Lower lobe of right lung (tissue), 2 donors: ENCODE measurements at places on chromosomes 13 and 19. TPM values are rescaled to one million over a fixed set of nuclear protein-coding genes. Genes with fewer than 3 reads are reported as not detected.

- DNase-seq, result no peak
Measured at GRCh38 chr13:90866006-90866405, 481.5 kb upstream of the MIR17HG start.

DNA sequence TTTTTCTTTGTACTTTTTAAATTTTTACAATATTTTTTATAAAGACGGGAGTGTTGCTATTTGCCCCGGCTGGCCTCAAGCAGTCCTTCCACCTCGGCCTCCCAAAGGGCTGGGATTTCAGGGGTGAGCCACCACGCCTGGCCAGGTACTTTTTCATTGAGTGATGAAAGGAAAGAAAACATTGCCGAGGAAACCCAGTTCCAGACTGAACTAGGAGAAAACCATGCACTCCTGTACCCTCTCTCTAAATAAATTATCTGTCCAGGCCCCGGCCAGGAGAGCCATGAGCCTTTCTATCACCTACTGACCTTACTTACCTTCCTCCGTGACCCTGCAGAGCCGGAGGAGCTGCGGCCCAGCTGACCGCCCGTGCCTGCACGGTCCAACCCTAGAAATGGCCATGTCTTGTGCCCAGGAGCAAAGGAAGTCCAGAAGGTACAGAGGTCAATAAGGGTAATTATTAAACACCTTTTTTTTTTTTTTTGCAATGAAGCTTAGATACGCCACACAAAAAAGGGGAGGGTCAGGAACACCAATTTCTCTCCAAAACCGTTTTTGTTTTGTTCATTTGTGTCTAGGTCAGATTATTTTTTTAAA is at the start of gene SLC7A9:
Gene SLC7A9, minus strand, starts transcription at position 399 of the 597 bp plus-strand sequence. CDS start 1,233 bp downstream, outside the sequence.
- no peak for DNase-seq

The STARD13 gene
- total RNA-seq, result 61.0 TPM

The URAD gene
- not detected for total RNA-seq

The HSPB6 gene
- total RNA-seq, result 29.4 TPM

The CKM gene
- 0.24 TPM for total RNA-seq

DNA sequence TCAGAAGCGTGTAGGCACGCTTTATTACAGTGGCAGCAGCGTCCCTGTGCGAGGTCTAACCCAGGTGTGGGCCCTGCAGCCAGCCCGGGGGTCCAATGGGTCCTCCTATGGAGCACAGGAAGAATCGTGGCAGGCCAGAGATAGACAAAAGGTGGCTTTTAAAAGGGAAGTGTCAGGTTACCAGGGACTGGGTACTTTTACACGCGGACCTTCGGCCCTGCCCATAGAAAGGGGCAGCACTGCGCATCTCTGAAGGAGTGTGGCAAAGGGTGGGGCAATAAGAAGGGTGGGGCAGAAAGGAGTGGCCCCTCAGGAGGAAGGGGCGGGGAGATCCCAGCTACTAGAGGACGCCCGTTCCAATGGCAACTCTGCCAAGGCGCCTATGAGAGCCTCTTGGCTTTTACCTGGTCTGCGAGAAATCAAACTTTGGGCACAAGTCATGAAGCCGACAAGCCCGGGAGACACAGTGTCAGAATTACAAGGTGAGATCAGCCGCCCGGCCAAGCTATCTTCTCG is 1419.8 kb downstream of the UQCRFS1 start:
- DNase-seq, result peak; percentile 87

The C1QTNF9 gene
- not detected for total RNA-seq

- DNase-seq, result no peak
Measured at GRCh38 chr13:21478881-21479808, 20.0 kb upstream of the ZDHHC20 start.

The TEX101 gene
- total RNA-seq, result not detected

DNA sequence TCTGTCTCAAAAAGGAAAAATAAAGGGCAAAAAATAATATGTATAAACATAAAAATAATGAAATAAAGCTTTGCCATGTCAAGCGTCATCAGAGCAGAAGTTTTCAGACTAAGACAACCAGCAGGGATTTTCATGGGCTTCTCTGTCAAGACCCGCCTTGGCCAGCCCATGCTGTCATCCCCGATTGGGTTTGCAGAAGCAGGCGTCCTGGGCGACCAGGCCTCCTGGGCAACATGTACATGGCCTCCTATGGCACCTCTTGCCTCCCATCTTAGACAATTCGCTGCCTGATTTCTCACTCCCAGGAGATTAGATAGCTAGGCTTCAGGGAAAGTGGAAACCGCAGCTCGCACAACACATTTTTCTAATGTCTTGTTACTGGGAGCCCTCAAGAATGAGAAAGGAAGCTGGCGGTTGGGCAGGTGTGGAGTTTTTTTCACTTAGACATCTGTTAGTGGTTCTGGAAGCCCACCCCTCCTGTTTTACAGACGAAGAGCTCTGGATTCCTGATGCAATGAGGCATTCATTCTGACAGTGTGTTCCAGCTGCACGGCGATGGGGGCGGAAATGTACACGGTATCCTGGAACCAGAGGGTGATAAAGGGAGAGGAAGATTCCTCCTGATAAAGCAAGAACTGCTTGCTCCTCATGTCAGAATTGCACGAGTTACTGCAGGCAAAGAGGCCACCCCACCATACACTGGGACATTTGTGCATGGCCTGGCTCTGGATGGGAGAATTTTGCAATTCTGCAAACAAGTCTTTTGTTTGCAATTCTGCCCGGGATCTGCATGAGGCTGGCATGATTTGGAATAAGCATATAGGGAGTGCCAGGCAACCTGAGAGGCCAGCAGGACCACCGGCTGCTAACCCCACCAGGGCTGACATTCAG is 47.4 kb upstream of the KATNAL1 start:
- no peak for DNase-seq

GRCh38 chr19:44005973-44006372 is 3.2 kb downstream of the ZNF230 start:
- DNase-seq, result no peak

DNA sequence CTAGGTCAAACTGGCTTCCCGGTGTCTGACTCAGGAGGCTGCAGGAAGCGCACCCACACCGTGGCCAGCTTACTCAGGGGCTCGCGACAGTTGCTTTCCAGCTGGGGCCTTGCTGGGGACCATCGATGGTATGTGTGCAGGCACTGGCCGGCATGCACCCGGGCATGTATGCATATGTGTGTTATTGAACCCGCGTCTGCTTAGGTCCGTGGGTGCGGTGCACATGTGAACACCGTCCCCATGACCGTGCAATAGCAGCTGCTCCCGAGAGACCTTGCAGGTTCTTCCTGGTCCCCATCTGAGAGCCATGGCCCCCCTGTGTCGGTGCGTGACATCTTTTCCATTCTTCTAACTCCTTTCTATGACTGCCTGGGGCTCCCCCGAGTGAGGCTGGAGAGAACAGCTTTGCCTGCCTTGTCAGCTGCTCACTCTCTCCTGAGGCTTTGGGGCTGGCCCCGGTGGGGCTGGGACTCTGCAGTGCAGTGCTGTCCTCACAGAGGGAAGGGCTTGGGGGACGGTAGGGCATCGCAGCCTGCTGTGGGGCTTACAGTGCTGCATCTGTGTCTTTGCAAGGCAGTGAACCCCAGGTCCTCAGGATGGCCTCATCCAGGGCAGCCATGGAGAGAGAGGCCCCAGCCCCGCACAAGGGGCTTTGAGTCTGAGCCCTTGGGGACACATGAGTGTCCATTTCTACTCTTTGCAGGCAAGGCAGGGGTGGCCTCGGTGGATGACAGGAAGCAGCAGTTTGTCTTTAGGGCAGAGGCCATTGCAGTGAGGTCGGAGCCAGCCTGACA is 65.1 kb downstream of the CHST8 start:
- no peak for DNase-seq
